ENCODE measurements at places on chromosomes 2 and 18. TPM values are rescaled to one million over a fixed set of nuclear protein-coding genes. Genes with fewer than 3 reads are reported as not detected.

Gene GRHL1
- 2.6 TPM for polyA plus RNA-seq

Gene REG3A
- 0.36 TPM for polyA plus RNA-seq

Gene SP110
- polyA plus RNA-seq, result 14.6 TPM

Gene ANO7
- polyA plus RNA-seq, result 0.44 TPM

Gene C2orf81
- 1.5 TPM for polyA plus RNA-seq

Gene C2orf74
- 33.6 TPM for polyA plus RNA-seq

Gene TUBA4A
- polyA plus RNA-seq, result 20.5 TPM

Gene FOXI3
- polyA plus RNA-seq, result not detected

Gene CFC1
- polyA plus RNA-seq, result 18.0 TPM

All from adipose tissue (tissue), 3 donors.